NCI-H2029 (cell line): ENCODE measurements at places on chromosomes 7 and 10.

GRCh38 chr10:130221456-130222375 is 85.5 kb downstream of the GLRX3 start:
- peak; percentile 37 for DNase-seq

DNA sequence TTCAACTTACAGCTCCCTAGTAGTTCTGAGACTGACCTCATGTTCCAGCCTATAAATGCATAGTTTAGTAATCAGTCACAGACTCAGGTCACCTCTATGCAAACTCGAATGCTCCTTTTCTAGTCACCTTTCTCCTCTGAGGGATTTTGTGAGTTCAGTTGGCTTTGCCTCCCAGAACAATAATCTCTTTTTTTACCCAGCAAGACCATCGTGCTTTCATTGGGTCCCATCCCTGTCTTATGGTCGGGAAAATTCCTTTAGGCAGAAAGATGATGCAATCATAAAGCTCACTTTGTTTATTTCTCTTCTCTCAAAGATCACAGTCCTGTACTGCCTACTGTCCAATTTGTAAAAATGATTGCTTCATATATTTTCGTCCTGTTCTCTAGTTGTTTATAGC is 38.4 kb downstream of the TWIST1 start:
- no peak for DNase-seq

DNA sequence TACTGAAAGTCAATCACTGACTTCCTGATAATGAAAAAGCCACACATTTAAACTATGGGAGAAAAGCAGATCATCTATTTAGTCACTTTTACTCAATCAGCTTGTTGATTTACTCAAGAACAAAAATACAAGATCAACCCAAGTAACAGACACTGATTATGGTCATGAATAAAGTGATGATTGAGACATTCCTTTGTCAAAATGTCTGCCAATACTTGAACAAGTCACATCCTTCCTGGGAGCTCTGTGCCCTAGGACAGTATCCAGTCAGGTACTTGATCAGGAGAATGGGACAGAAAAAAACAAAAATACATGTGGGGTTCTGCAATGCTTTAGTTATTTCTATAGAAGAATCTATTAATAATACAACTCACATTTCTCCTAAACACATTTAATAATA is 150.0 kb upstream of the NEBL start:
- DNase-seq: no peak

GRCh38 chr7:135710417-135711138 is 17.4 kb downstream of the SLC13A4 start:
- DNase-seq: no peak

GRCh38 chr7:66967029-66967428 is 28.4 kb downstream of the SBDS start:
- DNase-seq: no peak

- DNase-seq: no peak
Observed at GRCh38 chr7:135209225-135209834, 2.0 kb downstream of the WDR91 start.

- no peak for DNase-seq
Observed at GRCh38 chr7:82122275-82122674, 321.3 kb downstream of the CACNA2D1 start.

DNA sequence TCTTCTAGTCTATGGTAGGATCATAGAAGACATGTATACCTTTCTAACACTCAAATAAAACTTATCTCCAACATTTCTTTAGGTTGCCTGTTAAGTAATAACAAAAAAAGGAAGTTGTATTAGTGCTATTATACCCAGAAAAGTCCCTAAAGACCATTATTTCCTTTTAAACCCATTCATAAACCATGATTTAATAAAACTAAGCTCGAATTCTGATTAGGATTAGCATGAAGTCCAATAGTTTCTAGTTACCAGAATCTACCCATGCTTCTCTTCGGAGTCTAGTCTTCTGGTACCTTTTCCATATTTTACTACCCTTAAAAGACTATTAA is 62.7 kb downstream of the USP6NL start:
- DNase-seq: no peak

- no peak for DNase-seq
Observed at GRCh38 chr7:40374575-40374974, 239.8 kb downstream of the SUGCT start.

DNA sequence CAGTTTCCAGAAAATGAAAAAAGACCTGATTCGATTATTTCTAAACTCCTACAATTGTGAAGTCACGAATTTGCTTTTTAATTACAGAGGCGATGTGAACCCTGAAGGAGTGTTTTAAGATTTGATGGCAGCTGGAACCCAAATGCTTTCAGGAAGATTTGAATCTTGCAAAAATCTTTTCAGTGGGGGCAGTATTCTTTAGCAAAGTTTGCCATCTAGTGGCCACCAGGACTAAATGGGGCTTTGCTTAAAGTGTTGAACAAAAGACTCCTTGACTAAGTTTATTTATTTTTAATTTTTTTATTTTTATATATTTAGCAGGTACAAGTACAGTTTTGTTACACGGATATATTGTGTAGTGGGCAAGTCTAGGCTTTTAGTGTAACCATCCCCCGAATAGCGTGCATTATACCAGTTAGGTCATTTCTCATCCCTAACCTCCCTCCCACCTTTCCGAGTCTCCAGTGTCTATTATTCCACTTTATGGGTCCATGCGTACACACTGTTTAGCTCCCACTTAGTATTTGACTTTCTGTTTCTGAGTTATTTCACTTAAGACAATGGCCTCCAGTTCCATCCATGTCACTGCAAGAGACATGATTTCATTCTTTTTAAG is 98.8 kb downstream of the CACNB2 start:
- DNase-seq: no peak

DNA sequence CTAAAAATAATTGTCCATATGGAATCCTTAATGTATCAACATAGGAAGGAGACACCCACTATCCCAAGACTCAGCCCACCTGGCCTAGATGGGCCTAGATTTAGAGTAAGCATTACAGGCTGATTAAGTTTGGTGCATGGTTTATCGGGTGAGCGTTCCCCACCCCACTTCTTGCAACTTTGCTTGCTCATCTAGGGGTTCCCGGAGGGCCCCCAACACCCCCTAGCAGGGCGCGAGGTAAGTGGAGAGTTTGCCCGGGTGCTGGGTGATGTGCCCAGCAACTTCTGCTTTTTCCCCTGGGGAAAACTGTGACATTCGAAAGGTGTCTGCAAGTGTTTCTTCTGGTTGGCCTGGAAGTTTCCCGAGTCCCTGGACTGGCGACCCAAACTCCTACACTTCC is 31.7 kb downstream of the SKIDA1 start:
- no peak for DNase-seq

DNA sequence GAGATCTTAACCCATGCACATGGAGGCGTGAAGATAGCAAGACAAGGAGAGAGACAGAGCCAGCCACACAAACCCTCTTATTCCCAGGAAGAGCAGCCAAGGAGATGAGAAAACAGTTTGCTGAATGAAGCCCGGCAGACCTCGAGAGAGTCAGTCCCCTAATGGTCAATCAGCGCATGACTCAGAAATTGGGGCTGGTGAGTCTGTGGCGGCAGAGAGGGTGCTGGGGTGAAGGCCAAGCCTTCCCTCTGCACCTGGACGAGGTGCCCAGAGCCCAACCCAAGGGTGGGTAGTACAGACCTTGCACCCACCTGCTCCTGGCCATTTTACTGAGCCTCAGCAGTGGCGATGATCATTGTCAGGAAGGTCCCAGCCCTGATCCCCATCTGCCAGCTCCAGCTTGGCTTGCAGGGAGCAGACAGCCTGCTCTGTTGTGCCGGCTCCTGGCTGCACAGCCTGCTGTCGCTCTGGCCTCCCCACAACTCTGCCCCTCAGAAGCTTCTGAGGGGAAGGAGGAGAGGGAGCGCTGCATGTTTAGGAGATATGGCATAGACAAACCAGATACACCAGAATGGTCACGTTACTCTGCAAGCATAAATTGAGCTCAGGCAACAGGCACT is 256.6 kb downstream of the RPS24 start:
- no peak for DNase-seq

DNA sequence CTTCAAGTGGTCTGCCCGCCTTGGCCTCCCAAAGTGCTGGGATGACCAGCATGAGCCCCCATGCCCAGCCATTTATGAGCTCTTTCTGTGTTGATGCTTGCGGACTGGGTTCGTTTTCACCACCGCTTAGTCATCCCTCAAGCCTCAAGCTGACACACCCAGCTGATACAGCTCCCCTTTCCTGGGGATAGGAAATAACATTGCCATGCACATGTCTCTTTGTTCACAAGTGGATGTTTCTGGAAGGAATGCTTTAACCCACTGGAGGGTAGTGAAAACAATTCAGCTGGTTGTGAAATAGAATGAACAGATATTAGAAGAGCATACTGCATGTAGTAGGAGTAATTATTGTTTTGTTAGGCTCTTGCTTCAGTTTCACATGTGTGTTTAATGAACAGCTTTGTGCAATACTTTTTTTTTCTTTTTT is 8.5 kb upstream of the METTL27 start:
- DNase-seq: no peak

- DNase-seq: no peak
Observed at GRCh38 chr10:59055045-59055444, 121.4 kb upstream of the PHYHIPL start.

DNA sequence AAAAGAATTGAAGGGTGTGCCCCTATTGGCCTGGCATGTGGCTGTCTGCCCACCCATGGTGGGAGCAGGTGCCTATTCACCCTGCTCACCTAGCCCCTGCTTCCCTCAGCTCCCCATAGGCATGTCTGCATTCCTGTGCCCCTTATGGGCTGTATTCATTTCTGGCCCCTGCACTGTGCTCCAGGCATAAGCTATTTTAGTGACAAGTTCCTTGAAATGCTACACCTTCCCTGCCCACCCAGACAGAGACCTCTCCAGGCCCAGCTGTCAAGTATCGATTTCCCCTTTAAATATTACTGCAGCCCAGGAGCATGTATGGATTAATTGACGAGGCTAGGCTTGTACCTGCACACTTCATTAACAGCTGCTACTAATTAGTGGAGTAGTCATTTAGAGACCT is 235.4 kb downstream of the RPS24 start:
- DNase-seq: no peak

DNA sequence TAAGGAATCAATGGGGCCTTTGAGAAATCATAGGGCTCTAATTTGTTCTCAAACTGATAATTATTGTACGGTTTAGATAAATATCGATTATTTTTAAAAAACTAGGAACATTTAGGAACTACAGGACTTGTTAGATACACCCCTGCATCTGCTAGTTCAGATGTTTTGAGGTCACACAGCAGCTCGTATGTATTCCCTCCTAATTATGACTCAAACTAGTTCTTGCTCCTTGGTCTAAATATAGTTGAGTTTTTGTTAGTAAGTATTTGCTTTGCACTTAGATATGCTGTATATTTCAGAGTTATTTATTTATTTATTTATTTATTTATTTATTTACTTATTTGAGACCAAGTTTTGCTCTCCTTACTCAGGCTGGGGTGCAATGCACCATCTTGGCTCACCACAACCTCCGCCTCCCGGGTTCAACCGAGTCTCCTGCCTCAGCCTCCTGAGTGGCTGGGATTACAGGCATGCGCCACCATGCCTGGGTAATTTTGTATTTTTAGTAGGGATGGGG is 22.7 kb downstream of the PTER start:
- DNase-seq: no peak

DNA sequence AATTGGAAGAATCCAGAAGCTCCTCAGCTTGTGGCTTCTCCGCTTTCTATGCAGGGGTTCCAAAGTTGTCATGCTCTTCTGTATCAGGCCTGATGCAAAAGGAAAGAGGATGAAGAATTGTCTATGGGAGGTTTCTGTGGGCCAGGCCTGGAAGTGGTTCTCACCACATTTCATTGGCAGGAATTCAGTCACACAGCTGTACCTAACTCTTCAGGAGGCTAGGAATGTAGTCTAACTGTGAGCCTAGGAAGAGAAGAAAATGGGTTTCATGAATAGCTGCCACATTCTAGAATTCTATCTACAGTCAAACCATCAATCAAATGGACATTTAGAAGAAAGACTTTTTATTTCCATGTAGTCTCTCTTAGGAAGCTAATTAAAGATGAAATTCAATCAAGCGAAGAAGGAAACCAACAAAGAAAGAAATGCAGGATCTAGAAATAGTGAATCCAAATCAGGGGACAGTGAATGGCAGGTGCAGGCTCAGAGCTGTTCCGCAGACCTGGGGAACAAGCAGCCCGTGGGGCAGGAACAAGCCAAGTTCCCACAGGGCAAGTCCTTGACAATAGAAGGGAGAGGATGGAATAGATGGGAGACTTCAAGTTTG is 25.4 kb upstream of the USP6NL start:
- DNase-seq: no peak

GRCh38 chr7:94434042-94434441 is 39.3 kb downstream of the COL1A2 start:
- DNase-seq: no peak

DNA sequence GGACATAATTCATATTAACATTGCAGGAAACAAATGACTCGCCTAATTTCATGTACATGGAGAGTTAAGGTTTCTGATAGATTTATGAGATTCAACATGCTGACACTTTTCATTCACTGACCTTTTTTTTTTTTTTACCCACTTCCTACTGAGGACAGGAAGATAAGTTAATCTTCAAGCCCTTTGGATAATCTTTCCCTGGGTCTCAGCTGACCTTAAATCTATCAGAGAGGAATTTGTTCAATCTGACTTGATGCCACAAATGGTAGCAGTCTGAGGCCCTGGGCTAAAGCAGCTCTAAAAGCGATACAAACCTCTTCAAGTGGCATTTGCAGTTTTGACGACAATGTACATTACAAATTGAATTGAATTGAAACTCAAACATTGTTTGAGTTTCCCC is 493.3 kb upstream of the SORCS1 start:
- no peak for DNase-seq

- DNase-seq: no peak
Observed at GRCh38 chr7:81260152-81260551, 341.3 kb upstream of the SEMA3C start.

- DNase-seq: no peak
Observed at GRCh38 chr7:110090110-110090820, 1000.7 kb upstream of the LRRN3 start.

GRCh38 chr10:99369126-99369525 is 40.0 kb downstream of the CNNM1 start:
- DNase-seq: no peak

GRCh38 chr10:127016331-127016730 is 111.1 kb downstream of the DOCK1 start:
- DNase-seq: no peak

- DNase-seq: no peak
Observed at GRCh38 chr7:151851782-151852181, 25.1 kb downstream of the PRKAG2 start.

GRCh38 chr10:130430291-130430690 is 294.1 kb downstream of the GLRX3 start:
- DNase-seq: no peak

DNA sequence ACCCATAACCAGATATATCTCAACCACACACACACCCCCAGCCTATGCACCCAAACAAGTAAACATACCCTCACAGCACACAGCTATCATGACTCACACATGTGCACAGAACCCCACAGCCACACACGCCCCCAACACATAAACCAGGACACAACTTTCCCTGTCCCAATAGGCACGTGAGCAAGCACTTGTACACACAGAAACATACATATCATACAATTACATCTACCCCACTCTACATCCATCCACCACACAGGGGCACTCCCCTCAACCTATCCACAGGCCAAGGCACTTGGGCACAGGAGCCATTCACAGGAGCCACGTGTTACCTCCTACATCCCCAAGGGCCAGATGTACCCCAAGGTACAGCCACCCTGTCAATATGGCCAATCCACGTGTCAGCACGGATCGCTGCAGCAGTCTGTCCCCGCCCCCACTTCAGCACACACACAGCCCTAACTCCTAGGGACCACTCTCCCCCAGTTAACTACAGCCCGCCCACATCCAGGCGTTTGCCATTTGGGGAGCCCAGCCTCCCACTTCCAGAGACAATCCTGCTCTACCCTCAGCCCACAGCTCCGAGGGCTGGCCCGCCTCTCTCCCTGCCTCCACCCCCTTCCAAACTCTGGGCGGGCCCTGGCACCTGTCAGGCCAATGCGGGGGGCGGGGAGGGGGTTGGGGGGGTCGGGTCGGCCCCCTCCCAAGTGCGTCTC is 163.5 kb downstream of the SH3PXD2A start:
- no peak for DNase-seq
